CD4-positive, alpha-beta T cell treated with Interleukin-21 for 1 hour (primary cell): ENCODE measurements at places on chromosomes 13 and 19.

DNA sequence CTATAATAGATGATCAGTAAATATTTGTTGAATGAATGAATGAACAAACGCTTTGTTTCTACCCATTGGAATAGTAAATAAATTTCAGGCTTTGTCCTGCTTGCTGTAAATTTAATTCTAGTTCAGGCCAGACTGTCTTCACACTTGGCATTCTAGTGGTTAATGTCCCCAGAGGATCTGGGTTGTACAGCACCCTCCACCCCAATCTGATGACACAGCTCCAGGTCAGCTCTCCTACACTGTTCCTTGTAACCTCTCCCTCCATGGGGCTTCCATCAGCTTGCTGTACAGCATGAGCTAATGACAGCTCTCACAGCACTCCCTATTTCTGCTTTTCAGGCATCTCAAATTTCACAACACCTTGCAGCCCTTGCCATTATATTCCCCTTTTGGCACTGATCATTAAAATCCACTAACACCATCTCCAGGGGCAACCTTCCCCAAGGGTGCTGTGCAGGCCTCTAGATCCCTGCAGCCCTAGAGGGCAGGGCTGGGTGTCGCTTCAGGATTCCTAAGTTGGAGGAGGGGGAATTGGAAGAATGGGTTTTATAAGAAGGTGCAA lies 12.7 kb upstream of the KL start:
- DNase-seq = no peak

DNA sequence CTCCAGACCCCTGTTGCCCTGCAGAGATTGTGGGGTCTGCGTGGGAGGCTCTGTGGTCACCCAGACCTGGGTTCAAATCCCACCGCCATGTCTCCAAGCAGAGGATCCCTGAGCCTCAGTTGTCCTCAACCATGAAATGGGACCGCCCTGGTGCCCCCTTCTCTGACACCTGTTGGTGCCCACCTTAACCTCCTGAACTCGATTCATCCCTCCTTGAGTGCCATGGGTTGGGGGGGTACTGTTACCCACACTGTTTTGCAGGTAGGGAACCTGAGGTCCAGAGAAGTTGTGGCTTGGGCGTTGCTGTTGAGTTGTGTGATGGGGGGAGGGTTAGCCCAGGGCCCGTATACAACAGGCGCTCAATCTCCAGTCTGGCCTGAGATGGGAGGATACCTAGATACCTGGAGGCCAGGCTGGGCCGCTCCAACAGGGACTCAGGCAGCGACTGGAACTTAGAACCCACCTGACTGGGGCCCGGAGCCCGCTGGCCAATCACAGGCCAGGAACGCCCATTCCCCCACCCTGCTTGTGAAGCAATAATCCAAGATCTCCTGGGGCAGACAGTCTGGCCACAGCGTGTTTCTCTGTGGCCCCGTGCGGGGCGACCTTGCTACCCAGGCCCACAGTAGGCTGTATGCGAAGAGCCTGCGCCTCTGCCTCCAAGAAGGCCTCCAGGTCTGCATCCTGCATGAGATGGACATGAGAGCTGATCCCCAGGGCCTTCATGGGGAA lies 2.8 kb downstream of the ARID3A start:
- DNase-seq = no peak

DNA sequence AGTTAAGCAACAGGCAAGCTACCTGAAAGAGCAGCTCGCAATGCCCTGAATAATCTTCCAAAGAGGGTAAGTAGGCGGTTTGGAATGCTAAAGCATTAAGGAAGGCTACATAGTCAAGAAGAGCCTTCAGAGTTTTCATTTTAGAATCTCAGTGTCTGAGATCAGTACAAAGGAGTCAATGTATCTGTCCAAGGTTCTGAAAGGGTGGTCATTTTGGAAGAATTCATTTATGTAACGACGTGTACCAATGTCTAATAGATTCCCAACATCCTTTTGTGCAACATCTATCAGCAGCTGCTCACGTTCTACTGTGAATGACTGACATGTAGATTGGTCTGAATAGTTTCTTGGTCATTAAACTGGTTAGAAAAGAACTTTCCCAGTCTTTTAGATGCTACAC lies 15.2 kb downstream of the ZNF665 start:
- DNase-seq = no peak

DNA sequence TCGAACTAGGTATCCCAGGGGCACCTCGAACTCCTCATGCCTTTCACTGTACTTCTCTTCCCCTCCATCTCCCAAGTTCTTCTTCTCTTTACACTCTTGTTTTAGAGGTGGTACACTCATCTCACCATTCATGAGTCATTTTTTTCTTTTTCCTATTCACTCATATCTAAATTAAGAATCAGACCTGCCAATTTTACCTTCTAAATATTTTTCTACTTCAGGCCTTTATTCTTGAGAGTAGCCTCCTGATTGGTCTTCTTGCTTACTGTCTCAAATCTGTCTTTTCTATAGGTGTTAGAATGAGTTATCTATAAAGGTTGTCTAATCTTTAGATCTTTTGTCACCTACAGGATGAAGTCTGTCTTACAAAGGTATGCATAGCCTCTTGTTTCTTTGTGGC lies 20.7 kb downstream of the TDRD3 start:
- DNase-seq = no peak

- no peak for DNase-seq
Measured at GRCh38 chr19:31427857-31428256, 78.6 kb upstream of the TSHZ3 start.

DNA sequence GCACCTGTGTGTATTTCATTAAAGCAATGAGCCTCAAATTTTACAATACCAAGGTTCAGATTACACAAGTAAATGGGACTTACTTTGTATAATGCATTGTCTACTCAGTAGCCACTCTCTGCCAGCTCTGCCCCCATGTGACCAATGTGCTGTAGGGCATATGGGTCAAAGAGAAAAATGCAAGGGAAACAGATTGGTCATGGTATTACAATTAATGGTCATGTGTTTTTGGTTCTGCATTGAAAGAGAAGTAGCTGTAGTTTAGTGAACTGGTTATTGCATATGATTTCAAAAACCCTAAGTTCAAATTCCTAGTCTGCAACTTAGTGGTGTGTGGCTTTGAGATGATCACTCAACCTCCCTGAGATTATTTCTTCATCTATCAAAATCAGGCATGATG lies 545.4 kb downstream of the SUCLA2 start:
- no peak for DNase-seq

- no peak for DNase-seq
Measured at GRCh38 chr13:28984326-28984725, 164.2 kb downstream of the MTUS2 start.

- DNase-seq = no peak
Measured at GRCh38 chr13:98325724-98326123, 148.7 kb upstream of the RNF113B start.

GRCh38 chr13:40241125-40241798 lies 425.2 kb downstream of the FOXO1 start:
- DNase-seq = no peak

DNA sequence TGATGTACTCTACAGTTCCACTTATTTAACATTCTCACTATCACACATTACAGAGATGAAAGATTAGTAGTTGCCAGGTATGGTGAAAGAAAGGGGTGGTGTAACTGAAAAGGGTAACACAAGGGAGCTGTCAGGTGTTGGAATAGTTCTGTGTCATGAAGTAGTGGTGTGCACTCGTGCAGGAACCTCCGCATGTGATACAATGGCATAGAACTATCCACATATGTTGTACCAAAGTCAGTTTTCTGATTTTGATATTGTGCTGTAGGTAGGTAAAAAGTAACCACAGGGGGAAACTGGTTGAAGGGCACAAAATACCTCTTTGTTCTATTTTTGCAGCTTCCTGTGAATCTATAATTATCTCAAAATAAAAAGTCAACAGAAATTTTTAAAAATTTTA lies 24.4 kb upstream of the RPL21 start:
- no peak for DNase-seq
